ENCODE measurements at places on chromosomes 1 and 21. TPM values are rescaled to one million over a fixed set of nuclear protein-coding genes. Genes with fewer than 3 reads are reported as not detected.
A peak's percentile ranks its signal among the peaks of the same experiment; 100 is the strongest.

- no peak for DNase-seq
Measured at GRCh38 chr1:12184008-12184681, 17.4 kb downstream of the TNFRSF1B start.

GRCh38 chr1:107879346-107879745 lies 85.6 kb downstream of the VAV3 start:
- no peak for DNase-seq

DNA sequence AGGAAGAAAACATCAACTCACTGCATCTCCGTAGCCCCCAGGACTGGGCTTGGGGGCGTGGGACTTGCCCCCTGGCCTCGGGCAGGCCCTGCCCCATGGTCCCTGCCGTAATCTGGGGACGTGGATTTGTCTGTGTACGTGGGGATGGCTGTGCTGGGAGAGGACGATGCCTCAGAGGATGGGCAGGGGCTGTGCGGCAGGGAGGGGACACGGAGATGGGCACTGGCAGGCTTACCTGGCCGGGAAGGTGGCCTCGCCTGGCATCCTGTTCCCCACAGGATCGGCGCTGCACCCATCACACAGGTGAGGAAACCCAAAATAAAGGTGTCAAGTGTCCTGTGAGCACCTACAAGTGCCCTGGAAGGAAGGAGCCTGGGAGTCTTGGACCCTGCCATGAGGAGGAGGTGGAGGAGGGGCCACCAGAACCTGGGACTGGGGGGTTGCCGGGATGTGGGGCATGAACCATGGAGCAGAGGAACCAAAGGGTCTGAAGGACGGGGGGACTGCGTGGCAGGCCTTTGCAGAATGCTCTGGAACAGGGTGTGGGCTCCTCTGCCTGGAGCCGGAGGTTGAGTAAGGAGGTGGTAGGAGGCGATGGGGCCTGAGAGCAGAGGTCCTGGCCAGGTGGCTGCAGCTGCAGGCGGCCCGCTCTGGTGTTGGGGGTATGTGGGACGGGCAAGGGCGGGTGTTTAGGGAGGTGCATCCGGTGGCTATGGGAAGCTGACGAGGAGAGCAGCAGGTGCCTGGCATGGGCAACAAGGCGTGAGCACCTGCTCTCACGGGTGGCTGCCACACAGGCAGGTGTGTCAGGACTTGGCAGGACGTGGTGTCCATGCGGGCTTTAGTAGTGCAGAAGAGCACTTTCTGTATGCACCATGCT lies 27.8 kb upstream of the LRRC3 start:
- no peak for DNase-seq

GRCh38 chr1:184971522-184972265 lies 2.6 kb downstream of the NIBAN1 start:
- DNase-seq, result no peak

- DNase-seq, result no peak
Measured at GRCh38 chr1:151237678-151238466, 16.7 kb upstream of the PSMD4 start.

GRCh38 chr1:203796236-203796605 lies 798 bp downstream of the ZBED6 start:
- peak; percentile 48 for DNase-seq

DNA sequence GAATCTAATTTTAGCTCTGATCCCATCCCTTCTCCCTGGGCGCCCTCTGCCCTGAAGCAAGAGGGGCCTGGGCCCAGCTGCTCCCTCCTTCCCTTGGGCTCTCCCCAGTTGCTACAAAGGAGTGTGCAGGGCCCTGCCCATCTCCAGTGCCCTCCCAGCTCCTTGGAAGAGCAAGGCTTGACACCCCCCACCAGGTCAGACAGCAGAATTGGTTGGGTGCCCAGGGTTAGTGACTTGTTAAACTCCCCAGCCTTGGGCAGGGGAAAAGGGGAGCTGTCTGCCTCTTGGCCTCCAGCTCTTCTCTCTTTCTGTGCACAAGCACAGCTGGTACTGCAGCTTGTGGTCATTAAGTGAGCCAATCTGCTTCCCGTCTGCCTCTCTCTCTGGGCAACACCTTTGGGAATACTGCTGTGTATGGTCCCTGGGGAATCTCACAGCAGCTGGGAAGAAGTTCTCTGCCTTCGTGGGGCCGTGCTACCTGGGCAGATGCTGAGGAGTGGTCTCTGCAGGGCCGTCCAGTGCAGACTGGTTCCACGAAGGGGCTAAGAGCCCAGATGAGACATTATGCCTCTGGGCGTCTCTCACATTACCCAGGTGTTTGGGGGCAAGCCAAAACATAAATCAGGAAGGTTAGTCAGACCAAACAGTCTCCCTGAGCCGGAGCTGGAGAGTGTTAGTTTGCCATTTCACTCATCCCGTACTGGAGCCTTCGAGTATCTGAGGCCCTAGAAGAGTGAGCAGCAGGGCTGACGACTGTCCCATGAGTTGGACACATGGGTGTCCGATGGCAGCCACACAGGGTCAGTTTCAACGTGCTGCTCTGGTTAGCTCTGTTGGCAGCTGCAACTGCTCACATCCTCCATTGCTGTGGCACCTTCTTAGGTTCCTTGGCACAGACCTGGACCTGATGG lies 37.3 kb downstream of the TMEM53 start:
- no peak for DNase-seq

- DNase-seq, result no peak
Measured at GRCh38 chr21:46429754-46430681, 28.7 kb upstream of the DIP2A start.

DNA sequence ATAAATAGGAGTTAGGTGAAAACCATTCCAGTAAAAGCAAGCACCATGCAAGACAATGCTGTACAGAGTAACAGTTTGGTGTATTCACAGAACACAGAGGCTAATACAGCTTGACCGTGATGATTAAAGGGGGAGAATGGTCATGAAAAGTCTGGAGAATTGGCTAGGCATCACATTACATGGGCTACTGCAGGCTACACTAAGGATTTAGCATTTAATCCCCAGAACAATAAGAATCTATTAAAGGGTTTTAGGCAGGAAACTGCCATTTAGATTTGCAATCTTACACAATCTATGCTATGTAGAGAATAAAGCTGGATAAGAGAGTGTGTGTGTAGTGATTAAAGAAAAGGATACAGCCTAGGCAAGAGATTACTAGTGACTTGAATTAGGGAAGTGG lies 30.6 kb downstream of the HFM1 start:
- no peak for DNase-seq

- DNase-seq, result no peak
Measured at GRCh38 chr1:222314839-222315238, 233.1 kb downstream of the HHIPL2 start.

DNA sequence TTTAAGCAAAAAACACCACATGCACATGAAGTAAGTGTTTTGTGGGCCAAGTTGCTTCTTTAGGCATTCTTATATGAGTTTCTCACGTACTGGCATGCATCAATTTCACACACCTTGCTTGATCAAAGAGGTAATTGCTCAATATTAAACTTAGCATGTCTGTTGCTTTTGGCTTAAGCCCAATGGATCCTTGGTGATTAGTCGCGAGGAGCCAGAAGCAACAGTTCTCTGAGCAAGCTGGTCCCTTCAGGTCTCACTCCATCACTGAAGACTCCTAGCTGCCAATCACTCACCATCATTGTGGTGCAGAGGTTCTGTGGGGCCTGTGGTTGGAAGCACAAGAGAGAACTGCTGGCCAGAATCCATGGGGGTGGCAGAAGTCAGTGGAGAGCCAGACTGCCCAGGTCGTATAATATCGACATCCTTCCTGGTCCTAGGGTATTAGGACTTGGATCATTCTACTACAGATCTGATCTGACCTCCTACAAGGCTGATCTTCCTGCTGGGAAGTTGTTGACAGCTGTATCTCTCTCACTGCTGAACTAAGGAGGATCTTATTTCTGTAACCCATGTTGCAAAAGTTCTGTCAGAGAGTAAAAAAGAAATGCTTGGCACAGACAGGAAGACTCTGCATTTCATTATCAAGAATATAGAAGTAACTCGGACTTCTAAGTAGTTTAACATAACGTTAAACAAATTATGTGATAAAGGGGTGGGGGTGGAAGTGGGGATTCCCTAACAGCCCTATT lies 140.5 kb downstream of the NTPCR start:
- DNase-seq, result no peak

The AMY2A gene
- total RNA-seq, result not detected

The OR2L3 gene
- total RNA-seq, result not detected

Measured in activated CD4-positive, alpha-beta memory T cell treated with anti-CD3 and anti-CD28 coated beads for 36 hours (primary cell).